SJSA1 (cell line): ENCODE measurements at places on chromosomes 7 and 10.

DNA sequence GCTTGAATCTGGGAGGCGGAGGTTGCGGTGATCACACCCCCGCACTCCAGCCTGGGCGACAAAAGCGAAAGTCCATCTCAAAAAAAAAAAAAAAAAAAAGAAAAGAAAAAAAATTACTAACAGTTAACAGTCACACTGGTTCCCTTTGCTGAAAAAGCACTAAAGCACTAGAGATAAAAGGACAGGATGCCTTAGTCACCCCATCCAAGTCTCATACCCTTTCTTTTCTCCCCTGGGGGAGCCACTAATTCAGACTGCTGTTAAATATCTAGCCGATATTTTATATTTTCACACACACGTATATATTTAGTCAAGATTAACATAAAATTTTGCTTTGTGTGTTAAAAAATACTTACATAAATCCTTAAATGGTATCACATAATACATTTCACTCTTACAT, 25.2 kb downstream of the BAIAP2L1 start:
- DNase-seq = no peak

- DNase-seq = no peak
Observed at GRCh38 chr10:132397036-132397541, at the start of gene PWWP2B. Gene PWWP2B (plus strand): TSS chr10:132397200. CDS start chr10:132397227, 27 bp downstream.

DNA sequence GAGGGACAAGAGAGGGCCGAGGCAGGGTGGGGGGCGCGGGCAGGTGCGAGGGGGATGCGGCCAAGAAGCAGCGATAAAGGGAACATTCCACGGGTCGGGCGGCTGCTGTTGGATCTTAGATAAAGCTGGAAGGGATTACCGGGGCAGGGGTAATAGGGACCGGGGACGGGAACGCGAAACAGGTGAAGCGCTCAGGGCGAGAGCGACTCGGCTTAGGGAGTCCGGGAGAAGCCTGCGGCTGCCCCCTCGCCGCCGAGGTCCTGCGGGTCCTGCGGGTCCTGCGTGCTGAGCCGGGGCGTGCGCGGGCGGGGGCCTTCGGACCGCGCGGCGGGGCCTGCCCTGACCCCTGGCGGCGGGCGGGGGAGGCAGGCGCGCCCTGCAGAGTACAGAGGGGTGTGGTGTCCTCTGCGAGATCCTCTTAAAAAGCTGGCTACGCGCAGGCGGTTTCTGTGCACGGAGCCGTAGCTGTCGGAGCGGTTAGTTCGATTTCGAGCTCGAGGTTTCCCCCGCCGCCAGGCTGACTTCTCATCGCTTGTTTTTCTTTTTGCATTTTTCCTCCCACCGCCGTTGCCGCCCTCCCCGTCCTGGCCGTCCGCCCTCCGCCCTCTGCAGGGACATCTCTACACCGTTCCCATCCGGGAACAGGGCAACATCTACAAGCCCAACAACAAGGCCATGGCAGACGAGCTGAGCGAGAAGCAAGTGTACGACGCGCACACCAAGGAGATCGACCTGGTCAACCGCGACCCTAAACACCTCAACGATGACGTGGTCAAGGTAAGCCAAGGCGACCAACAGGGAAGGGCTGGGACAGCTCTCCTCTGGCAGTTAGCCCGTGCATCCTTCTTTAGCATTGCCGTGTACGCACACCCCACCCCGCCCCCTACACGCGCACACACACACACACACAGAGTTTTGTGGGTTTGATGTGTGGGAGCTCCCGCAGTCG, 1.4 kb downstream of the CAV1 start:
- DNase-seq = peak; percentile 85

- no peak for DNase-seq
Observed at GRCh38 chr7:84236398-84236797, 41.8 kb upstream of the SEMA3A start.

- DNase-seq = no peak
Observed at GRCh38 chr7:2622869-2623697, 8.7 kb upstream of the TTYH3 start.

DNA sequence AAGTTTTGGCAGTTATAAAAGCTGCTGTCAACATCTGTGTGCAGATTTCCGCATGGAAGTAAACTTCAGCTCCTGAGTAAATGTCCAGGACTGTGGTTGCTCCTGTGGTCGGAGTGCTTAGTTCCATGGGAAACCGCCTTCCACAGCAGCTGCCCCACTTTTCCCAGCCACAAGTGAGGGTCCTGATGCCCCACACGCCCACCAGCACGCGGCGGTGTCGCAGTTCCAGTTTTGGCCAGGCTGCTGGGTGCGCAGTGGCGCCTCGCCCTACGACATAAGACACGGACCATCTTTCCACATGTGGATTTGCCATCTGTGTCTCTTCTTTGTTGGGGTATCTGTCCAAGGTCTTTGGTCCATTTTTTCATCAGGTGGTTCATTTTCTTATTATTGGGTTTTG, 167.1 kb downstream of the DIP2C start:
- DNase-seq = no peak

DNA sequence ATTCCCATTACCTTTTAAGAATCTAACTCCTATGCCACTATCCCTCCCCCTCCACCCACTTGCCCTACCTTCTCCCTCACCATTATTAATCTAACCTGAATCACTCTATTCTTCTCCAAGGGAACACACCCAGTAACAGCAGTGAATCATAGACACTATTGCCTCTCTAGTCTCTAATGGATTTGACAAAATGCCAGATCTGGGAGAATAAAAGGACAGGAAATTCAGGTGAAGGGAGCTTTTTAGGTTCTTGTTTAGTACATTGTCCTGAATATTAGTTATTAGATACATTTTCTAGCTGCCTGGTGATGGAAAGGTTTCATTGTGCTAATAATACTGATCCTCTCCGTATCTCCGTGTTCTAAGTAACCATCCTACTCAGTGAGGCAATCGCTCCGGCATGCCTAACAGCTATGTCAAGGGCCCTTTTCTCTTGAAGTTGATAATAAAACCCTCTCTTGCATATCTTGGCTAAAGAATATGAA, 4.1 kb upstream of the SFR1 start:
- no peak for DNase-seq

DNA sequence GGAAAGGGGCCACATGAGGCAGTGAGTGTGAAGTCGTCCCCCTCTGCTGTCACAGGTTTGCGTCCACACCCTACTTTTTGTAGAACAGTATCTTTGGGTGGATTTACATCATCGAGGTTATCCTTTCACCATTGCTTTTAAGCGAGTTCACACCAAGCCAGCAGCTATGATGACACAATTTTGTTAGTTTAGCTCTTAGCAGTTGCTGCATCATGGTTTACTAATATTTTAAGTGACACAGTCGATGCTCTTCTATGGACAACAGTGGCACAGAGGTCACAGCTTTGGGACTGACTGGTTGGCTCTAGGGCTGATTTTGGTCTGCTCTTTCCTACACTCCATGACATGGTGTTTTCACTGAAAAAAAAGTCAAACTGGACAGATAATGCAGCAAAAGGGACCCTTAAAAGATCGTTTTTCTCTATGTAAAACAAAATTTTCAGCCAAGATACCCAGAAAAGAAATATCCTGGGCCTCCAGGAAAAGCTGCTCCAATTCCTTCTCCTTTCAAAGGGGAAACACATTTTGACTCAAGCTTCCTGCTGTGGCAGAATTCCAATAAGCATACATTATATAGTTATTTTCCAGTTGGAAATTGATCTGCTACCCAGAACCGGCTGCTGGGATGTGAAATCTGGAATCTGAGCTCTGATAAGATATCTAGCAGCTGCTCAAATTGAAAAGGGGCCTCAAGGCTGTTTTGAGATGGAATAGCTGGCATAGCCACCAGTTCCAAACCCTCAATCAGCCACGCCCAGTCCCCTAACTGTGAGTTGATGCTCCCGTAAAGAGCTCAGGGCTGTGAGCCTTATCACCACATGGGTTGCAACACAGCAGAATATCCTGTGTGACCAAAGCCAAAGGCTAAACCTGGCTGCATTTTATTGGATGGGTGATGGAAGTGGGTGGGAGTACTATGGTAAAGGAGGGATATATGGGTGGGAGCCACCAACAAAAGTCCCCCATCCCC, 114.2 kb downstream of the SMURF1 start:
- DNase-seq = no peak

DNA sequence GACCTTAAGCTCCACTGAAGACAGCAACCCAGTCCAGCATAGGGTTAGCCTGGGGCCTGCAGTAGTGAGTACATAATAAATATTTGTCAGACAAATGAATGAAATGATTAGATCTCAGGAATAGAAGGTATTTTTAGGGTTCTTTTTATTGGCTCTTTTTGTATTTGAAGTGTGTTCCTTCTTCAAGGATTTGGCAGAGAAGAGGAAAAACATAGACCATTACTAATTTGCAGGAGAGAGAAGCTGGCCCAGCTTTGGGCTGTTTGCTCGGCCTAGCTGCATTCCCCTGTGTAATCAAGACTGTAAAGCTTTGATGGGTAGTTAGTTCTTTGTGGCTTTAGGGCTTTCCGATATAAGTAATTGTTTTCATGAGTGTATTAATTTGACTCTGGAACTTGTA, 64.2 kb downstream of the CNNM2 start:
- no peak for DNase-seq

DNA sequence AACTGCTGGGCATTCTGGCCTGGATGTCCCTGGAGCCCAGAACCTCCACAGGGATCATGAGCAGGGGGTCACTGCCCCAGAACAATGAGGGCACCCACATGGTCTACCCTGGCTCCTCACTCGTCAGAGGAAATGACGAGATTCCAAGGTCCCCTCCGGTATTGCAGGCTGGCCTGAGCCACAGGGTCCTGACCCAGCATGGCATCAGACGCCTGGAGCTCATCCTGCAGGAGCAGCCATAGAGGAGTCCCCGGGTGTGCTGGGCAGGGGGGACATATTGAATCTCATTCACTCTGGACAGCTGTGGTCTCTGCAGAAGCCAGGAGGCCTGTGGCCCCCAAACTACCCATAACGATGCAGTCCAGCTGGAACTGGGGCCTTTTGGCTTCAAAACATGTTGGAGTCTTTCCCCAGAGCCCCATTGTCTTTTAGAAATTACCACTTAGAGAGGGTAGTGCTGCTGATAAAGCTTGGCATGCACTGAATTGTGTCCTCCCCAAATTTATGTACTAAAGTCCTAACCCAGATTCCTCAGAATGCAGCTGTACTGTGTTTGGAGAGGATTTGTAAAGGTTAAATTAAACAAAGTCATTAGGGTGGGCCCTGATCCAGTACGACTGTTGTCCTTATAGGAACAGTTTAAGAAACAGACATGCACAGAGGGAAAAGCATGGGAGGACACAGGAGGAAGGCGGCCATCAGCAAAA, 27.7 kb downstream of the ANXA8 start:
- no peak for DNase-seq

DNA sequence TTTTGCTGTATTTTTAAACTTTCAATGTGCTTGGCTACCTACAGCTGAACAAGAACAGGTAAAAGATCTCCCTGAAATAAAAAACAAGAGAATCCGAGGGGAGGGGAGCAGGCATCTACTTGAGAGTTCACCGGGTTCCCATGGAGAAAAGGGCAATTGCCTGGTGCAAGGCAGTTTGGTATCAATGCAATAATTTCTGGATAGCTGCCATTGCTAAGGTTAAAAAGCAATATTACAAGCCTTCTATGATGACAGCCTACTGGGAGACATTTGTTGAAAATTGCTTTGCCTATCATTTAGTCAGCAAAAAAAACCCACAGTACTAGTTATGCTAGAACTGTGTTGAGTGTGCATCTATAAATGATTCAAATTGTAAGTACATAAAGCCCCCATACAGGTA, 82.1 kb downstream of the GFRA1 start:
- no peak for DNase-seq

- DNase-seq = no peak
Observed at GRCh38 chr10:105605918-105606317, 964.8 kb downstream of the SORCS3 start.

DNA sequence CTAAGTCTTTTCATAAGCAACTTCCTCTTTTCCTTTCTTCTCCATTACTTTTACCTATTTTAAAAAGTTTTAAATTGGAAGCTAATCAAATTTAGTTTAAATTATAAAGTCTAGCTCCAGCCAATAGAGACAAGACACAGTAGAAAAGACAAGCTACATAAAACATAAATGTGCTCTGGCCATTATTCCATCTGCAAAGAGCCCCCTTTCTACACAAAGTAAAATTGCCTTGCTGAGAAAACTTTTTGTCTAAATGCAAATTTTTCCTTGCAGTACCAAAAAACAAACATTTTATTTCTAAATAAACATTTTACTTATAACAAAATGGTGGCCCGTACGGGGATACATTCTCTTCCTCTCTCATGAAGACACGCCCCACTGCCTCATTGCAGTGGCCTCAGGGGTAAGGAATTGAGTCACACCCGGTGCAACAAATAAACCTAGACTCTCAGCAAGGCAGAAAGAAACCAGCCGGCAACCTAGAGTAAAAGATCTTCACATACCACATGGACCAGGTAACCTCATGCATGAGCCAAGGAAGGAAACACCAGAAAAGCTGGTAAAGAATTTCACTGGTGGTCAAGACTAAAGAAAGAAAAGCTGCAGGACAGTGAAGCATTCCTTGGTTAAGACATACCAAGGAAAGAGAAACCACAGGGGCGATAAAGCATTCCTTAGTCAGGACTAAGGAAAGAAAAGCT, 71.6 kb upstream of the ZNF746 start:
- DNase-seq = no peak

- no peak for DNase-seq
Observed at GRCh38 chr10:86848747-86849146, 92.3 kb downstream of the BMPR1A start.

GRCh38 chr10:1486841-1487687, 250.3 kb downstream of the ADARB2 start:
- DNase-seq = no peak

DNA sequence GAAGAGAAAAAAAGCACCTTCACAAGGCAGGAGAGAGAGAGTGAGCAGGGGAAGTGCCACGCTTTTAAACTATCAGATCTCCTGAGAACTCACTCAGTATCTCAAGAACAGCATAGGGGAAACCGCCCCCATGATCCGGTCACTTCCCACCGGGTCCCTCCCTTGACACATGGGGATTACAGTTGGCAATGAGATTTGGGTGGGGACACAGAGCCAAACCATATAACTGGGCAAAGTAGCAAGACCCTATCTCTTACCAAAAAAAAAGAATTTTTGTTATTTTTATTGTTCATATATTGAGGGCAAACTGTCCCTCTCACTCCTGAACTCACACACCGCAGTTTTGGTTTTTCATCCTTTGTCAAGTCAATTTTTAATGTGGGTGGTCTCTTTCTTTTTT, 18.2 kb upstream of the ZRANB1 start:
- DNase-seq = no peak

- no peak for DNase-seq
Observed at GRCh38 chr7:43303740-43304241, 191.3 kb downstream of the HECW1 start.

DNA sequence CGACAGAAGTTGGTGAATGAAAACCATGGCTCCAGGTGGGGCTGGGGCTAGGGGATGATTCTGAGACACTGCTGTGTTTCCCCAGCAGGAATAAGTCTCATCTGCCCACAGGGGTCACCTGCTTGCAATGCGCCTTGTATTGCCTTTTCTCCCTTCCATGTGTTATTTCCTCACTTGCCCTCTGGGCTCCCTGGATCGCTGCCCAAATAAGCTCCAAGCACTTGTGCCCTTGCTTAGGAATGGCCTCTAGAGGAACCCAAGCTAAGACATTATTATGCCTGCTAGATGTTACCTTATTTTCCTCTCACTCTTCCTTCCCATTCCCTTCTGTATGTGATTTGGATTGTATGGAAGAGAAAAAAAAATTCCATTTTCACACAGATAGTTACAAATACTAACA, 24.8 kb upstream of the PLPP4 start:
- DNase-seq = no peak
